ENCODE measurements at places on chromosomes 16 and 17.

DNA sequence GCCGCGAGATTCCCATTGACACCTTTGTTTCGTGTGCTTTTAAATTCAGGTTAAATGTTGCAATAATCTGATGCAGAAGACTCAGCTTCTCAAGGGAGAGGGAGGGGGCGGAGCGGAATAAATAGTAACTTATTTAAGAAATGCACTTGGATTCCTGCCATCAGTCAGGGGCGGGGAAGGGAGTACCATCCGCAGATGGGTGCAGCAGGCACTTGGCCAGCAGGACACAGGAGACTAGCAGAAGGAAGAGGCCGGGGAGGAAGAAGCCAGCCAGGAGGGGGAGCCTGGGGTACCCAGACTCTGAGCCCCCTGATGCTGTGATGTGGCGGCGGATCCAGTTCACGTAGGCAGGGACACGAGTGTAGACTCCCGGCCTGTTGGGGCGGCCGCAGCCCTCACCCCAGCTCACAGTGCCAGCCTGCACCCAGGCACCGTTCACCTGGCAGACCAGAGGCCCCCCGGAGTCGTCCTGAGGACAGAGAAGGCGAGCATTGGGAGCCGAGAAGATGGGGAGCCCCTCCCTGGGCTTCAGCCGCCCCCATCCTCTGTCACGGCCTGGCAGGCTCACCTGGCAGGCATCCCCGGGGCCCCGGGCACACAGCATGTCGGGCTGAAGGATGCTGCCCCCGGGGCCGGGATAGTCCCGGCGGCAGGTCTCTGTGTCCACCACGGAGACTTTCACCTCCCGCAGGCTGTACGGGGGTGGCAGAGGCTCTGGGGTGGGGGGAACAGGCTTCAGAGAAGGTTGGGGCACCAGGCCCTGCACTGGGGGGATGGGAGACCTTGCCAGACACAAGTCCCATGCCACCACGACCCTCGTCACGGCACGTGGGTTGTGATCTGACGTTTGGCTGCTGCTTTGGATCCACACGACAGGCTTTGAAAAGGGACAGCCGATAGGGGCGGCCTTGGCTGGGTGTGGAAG is 3.2 kb downstream of the TPSG1 start:
- no peak for DNase-seq

GRCh38 chr16:81708266-81709015 is 70.7 kb upstream of the PLCG2 start:
- no peak for DNase-seq

- no peak for DNase-seq
Observed at GRCh38 chr17:5706577-5707210, 122.4 kb upstream of the NLRP1 start.

DNA sequence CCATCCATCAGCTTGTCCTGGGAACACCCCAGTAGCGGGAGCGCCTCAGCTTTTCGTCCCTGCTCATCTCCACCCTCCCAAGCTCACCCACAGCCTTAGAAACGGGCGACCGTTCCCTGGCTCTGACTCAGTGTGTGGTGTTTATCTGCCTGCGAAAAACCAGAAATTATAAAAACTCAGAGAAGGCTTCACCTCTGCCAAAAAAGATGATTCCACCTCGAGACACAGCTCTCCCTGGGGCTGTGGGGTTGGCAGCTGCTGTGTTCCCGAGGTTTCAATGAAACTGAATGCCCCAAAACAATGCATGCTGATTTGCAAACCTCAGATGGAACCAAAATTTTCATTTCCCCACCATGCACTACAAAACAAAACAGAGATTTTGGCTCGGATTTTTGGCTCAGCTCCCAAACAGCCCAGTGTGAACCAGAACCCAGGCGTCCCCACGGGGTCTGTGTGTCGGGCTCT is 62.4 kb upstream of the MED9 start:
- no peak for DNase-seq

- DNase-seq, result no peak
Observed at GRCh38 chr17:57451643-57452042, 195.3 kb downstream of the MSI2 start.

DNA sequence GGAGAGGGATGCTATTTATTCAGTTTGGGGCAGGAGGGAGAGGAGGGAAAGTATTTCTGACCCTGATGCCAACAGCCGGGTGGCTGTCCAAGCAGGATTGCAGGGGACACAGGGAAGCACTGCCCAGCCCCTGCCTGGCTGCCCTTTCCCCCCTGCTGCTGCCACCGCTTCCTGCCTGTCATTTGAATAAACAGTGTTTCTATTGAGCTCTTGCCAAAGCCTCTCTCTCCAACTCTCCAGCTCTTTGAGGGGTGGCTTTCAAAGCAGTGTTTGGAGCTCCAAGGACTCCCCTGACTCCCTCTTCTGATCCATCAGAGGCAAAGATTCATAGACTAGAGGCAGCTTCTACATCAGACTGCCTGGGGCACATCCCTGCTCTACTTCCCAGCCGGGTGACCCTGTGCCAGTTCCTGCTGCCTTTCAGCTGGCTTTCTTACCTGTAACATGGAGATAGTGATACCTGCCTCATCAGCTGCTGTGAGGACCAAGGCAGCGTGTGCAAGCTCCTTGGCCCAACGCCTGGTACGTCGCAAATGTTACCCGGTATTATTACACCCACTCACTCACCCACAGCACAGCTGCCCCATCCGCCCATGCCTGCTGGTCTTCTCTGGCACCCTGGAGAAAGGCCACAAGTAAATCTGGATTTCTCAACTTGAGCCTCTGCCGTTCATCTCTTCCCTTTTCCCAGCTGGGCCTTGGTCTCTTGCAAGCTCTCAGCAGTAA is 9.5 kb downstream of the PROCA1 start:
- DNase-seq, result no peak

DNA sequence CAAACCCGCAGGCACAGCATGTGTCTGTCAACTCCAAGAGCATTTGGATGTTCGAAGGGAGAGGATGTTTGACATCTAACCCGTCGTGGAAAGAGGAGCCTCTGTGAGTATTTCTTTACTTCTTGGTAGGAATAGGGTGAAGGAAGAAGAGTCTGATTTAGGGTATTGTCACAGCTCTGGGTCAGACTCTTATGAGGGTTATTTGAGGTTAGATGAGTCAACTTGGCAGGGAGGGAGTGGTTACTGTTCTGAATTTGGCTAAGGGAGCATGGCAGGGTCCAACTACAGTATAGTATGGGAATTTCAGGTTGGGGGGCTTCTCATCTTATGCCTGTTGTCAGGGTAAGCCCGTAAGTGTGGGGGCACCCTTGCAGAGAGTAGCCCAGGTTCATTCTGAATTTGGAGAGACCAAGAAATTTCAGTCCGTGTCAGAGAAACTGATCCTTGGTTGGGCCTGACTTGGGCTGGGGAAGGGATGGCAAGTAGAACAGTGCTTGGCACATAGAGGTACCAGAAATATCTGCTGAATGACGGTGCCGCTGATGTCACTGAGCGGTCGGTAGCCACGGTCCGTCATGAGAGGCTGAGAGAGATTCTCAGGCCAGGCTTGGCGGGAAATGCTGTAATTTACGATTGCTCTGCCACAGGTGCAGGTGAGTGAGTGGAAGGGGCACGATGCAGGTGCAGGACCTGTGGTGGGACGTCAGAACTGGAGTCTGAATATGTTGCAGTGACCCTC is 43.2 kb downstream of the MYH3 start:
- no peak for DNase-seq

DNA sequence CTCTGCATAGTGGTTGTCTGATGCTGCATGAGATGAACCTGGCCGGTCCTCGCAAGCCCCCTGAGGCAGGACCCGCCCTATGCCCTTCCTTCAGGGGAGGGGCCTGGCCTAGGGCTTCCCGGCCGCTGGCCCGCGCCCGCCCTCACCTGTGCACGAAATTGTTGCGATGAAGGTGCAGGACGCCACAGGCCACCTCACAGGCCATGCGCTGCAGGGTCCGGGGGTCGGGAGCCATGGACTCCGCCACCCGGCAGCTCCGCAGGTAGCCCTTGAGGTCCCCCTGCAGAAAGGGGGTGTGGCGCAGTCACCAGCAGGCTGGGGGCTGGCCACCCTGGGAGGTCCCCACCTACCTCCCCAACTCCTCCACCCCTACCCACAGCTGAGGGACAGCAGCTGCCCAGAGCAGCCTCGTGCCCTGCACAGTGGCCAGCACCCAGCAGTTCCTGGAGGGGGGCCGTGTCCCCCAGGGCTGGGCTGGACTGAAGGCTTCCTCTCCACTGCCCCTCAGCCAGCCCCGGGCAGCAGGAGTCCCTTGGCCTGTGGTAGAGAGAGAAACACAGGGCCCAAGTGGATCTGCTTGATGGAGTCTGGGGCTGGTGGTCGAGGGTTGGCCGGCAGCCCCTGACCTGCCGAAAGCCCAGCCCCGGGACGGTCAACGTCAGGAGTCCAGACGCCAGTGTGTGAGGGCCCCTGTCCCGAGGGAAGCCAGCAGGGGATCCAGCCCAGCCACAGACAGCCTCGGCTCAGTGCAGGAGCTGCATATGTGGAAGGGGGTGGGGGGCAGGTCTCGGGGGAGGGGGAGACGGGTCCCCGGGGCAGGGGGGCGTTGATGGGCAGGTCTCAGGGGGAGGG is 38.8 kb upstream of the PVALEF start:
- DNase-seq, result no peak

DNA sequence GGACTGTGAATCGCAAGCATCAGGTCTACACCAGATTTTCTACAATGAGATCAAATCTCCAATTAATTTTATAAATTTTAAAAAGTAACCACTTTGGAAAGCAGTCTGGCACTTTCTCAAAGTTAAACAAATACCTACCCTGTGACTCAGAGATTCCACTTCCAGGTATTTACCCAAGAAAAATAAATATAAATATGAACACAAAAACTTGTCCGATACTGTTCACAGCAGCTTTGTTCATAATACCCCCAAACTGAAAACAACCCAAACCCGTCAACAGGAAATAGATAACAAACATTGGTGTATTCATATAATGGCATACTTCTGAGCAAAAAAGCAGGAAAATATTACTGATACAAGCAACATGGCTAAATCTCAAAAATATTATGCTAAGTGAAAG is 12.1 kb downstream of the ZDHHC7 start:
- DNase-seq, result no peak

DNA sequence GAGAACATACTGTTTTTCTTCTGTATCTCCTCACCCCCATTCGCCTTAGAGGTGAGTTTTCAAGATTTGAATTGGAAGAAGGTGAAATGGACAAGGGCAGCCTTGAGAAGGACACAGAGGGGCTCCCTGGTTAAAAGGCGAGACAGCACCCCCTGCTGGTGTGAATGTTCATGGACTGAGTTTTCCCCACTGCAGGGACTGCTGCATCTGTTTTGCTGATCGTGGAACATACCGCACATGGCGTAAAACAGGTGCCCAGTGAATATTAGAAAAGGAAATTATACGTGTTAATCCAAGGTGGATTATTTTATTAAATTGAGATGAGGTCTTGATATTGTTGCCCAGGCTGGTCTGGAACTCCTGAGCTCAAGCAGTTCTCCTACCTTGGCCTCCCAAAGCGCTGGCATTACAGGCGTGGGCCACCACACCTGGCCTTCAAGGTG is 54.5 kb downstream of the NDE1 start:
- peak; percentile 16 for DNase-seq

- no peak for DNase-seq
Observed at GRCh38 chr17:73302189-73302588, 9.6 kb downstream of the CDC42EP4 start.

GRCh38 chr17:75777296-75777922 is 7.2 kb upstream of the UNK start:
- no peak for DNase-seq

DNA sequence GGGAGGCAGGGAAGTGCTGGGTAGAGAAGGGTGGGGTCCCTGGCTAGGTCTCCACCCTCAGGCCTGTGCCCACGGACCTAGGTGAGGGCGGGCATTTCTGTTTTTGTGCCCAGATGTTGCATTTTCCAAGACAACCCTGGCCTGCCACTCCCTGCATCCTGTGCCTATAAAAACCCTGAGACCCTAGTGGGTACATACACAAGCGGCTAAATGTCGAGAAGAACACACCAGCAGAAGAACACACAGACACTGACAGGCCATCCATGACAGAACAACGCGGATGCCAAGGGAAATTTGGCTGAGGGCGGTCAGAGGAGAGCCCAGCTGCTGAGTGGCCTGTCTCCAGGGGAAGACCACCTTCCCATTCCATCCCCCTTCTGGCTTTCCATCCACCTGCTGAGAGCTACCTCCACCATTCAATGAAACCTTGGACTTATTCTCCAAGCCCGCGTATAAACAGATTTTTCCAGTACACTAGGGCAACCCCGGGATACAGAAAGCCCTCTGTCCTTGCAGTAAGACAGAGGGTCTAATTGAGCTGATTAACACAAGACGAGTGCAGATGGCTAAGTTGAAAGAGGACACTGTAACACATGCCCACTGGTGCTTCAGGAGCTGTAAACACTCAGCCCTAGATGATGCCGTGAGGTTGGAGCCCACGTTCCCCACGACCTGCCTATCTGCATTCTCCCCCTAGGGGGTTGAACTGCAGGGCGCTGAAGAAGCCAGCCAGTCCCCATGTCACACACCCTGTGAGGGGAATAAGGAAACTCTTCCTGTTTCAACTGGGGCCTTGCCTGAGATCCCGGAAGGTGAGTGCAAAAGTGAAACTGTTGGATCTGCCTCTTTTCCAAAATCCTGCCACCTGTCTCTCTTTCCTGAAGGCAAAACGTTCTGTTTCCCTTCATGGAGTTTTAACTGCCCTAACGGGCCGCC is 147.2 kb upstream of the COX10 start:
- DNase-seq, result no peak

DNA sequence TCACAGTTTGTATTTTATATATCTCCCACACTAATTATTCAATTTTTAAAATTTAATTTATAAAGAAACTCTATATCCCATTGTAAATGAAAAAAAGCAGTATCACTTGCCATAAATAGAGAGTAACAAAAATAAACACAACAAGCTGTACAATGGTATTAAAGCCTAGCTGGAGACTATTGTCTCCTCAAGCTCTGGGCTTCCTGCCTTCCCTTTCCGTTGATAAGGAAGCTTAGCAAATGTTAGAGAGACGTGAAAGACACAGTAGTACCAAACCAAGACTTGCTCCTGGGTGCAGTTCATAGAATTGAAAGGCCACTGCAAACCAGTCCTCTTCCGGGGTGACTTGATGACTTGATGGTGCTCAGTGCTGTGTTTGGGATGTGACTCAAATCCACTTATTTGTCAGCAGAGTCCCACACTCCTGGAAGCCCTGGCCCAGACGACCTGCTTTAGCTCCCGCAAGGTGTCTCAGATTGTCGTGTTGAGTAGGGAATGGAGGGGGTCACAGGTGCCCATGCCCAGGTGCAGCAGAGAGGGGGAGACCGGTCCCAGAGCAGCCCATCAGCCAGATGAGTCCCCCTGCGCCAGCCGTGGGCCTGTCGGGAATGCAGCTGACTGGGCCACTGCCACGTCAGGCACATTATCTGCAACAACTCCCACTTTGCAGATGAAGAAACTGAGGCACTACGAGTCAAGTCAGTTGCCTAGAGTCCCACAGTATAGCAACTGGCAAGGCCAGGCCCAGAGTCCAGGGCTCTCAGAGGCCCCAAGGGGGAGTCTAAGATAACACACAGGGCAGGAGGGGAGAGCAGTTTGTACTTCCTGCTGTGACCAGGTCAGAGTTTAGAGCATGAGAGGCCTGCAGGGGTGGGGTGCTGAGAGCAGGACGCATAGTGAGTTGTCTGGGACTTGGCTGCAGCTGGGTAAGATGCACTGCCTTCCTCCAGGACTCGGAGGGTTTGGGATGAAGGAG is 40.5 kb downstream of the PSME3IP1 start:
- DNase-seq, result no peak
